Retina (tissue), 1 donor: ENCODE measurements at places on chromosomes 16 and 17.
A peak's percentile ranks its signal among the peaks of the same experiment; 100 is the strongest.

DNA sequence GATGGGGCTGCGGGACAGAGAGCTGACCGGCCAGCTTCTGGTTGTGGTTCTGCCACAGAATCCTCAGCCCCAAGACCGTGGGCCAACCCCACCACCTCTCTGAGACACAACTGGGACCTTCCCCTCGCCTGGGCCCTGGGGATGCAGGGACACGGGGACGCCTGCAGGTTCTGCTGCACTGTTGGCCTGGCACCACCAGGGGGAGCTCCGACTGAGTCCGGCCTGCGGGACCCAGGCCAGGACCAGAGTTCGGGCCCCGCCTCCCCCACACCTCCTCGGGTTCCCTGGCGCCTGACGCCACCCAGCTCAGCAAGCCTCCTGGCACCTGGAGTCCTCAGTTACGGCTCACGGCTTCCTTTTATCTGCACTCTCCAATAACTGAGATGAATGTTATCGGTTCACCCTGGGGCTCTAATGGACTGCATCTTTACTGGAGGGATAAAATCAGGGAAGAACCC, 27.3 kb downstream of the TBC1D16 start:
- DNase-seq = peak; percentile 79

- no peak for DNase-seq
Measured at GRCh38 chr17:17728550-17729251, 47.4 kb downstream of the RAI1 start.

DNA sequence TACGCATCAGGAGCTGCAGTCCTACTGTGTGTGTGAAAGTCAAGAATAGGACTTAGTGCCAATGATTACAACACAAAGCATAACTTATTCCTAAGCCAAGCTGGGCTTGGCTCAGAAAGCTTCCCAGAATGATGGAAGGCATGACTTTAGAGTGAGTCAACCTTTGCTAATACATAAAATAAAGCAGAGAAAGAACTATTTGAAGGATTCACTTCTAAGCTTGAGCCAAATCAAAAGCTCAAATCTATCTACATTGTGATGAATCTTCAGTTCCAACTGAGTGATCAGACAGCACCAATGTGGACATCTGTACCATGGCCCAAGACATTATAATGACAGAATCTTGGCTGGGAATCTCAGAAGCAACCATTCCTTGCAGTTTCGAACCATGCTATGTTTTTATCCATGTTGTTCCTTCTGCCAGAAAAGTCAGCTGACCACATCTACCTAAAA, 41.4 kb downstream of the SMG6 start:
- no peak for DNase-seq

GRCh38 chr16:56421313-56421712, 4.0 kb downstream of the AMFR start:
- DNase-seq = no peak

DNA sequence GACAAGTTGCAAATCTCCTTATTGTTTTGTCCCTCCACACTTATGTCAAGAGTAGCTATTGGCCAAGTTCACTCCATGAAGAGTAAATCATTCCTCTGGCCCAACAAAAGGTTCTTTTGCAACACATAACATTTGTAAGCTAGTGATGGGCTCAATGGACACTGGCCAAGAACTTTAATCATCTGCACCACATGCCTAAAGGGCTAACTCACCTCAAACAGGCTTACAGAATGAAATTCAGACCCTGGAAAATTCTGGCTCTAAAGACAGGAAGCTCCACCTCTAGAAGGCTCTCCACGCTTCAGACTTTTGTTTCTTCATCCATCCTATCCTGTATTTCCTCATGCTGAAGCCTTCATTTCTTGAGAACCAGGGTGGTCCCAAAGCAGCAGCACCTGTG, 10.9 kb upstream of the ANKFN1 start:
- DNase-seq = no peak

DNA sequence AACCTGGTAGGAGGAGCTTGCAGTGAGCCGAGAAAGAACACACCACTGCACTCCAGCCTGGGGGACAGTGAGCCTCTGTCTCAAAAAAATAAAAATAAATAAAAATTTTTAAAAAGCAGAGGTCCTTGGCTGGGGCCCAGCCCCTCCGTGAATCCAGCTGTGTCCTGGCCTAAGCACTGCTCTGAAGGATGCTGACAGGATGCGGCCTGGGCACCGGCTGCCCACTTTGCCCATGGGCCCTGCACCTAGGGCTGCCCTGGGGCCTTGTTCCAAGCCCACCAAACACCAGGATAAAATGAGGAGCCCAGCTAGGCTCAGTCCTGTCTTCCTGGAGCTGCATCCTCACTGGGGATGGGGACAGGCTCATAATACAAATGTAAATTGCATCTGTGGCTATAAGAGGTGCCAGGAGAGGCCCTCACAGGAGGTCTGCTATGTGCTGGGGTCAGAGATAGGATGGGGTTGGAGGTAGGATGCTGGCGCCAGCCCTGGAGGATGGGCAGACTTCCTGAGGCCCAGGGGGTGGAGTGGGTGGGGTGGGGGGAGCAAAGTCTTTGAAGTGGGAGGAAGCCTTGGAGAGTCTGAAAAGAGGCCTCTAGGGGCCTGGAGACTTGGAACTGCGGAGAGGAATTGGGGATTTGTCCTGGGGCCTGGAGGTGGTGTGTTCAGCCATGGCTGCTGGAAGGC, 6.2 kb downstream of the C16orf89 start:
- no peak for DNase-seq

- DNase-seq = no peak
Measured at GRCh38 chr16:57514791-57515600, 21.4 kb downstream of the CCDC102A start.

DNA sequence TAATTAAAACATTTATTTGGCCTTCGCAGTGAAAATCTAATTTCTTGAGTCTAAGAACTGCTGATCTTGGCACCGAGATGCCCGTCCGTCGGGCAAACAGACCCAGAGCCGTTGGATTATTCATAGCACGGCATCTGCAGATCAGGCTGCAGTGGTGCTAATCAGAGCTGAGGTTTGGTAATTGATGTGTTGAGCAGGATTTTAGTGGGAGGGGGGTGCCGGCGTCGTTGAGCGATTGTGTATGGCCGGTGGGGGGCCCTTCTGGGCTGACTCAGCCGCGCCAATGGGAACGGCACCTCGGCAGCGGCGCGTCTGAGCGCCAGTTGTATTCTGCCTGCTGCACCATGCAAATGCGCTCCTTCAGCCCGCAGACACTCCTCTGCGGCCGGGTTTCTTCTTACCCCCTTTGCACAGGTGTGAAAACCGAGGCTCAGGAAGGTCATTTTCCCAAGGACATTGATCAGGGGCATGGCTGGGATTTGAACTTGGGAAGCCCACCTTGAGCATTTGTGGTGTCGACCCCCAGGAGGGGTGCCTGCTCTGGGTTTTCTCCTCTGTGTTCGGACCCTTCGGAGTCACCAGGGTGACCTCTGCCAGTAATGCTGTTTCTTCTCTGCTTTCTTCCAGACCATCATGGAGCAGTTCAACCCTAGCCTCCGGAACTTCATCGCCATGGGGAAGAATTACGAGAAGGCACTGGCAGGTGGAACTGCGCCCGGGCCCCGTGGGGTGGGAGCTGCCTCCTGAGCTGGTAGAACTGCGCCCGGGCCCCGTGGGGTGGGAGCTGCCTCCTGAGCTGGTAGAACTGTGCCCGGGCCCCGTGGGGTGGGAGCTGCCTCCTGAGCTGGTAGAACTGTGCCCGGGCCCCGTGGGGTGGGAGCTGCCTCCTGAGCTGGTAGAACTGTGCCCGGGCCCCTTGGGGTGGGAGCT, 18.4 kb downstream of the BAIAP2 start:
- peak; percentile 88 for DNase-seq

GRCh38 chr16:66428682-66429251, 1.7 kb downstream of the BEAN1 start:
- DNase-seq = peak; percentile 25

DNA sequence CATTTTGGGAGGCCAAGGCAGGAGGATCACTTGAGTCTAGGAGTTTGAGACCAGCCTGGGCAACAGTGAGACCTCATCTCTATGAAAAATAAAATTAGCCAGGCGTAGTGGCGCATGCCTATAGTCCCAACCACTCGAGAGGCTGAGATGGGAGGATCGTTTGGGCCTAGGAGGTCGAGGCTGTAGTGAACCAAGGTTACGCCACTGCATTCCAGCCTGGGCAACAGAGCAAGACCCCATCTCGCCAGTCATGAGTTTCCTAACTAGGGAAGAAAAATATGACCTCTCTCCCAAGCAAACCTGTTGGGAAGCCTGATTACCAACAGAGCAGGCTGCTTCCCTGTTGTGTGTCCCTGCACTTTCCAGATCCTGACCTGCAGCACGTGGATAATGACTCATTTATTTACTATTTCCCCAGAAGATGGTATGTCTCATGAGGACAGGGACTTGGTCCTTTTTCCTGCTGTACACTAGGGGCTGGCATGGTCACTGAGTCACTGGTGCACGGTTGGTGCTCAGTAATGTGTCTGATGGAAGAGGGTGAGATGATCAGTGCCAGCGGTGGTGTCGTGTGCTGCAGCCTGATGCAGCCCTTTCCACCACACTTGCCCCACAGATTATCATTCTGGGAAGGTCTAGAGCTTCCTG, 30.8 kb downstream of the NMT1 start:
- DNase-seq = no peak

DNA sequence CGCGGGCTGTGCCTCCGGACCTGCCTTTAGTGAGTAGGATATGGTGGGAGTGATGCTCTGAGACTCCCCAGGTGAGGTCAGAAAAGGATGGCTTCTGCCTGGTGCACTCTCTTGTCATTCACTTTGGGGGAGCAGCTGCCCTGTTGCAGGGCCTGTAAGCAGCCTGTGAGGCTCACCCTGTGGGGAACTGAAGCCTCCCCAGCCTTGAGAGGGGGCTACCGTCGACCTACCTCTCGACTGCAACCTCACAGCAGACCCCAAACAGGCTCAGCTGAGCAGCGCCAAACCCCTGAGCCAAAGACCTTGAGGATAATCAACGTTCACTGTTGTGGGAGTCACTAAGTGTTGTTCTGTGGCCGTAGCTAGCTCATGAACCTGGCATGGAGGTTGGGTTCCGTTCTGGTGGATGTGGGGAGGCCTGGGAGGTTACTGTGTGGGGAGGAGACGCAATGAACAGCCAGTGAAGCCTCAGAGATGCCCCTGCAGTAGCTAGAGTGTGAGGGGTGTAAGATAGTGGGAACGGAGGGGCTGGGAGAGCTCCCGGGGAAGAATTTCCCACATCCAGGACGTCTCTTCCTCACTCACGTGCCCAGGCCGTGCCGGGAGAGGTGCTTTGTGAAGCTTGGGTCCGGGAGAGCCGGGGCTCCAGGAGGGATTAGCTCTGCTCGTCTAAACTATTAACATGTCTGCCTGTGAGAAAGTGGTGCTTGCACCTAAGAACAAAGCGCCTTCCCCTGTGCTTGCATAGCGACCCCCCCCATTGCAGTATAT, 38.8 kb downstream of the METRNL start:
- peak; percentile 15 for DNase-seq

GRCh38 chr17:66301864-66302741, at the start of gene PRKCA:
Gene PRKCA (plus strand): TSS chr17:66302613.
- DNase-seq = peak; percentile 72

DNA sequence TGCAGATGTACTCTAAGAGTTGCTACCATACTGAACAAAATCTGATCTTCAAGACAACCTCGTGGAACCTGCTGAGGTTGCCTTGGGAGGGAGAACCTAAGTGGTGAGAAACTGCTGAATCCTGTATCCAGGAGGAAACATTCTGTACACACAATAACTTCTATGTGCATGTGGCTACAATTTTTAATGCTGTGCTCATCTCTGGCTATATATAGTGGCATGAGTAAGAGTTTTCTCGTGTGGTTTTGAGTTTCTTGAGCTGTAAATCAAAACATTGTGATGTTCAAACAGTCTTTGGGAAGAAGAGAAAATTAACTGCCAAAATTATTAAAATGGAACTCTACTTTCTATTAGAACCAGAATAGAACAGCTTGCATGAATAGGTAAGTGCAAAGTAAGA, 206.8 kb downstream of the CA10 start:
- no peak for DNase-seq
